ENCODE measurements at places on chromosomes 12 and 14.

DNA sequence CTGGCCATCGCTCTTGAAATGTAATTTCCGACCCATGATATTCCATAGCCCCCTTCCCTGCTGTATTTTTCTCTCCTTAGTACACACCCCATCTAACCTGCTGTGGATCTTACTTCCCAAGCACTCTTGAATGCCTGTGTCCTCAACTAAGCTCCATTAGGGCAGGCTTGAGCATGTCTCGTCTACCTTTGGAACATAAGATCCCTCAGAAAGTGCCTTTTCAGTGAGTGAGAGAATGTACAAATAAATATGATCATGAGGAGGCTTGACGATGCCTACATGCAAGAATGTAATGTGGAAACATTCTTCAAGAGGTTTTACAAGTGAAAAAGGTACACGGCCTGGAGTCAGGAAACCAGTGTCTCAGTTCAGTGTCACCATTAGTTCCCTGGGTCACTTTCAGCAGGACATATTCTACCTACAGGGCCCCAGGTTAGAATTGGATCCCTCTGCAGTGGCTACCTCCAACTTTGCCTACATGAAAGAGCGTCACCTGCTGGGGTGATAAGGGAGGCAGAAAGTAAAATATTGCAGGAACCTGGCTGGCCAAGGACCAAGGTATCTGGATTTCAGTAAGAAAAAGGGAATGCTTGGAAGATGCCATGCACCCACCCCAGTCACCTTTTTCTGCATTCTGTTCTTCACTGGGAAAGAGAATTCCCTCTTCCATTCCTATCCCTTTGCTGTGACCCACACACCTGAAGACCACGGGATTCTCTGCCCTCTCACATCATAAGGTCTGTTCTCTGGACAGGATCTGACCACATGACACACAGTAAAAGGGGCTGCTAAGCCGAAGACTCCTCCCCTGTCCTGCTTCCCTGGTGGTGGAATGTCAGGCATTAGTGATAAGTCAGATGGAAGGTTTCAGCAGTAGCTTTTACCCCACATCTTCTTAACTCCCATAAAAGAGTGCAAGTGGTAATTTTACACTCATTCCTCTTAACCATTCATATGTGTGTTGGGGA is 24.6 kb upstream of the SERPINA1 start:
- peak; percentile 54 for DNase-seq

DNA sequence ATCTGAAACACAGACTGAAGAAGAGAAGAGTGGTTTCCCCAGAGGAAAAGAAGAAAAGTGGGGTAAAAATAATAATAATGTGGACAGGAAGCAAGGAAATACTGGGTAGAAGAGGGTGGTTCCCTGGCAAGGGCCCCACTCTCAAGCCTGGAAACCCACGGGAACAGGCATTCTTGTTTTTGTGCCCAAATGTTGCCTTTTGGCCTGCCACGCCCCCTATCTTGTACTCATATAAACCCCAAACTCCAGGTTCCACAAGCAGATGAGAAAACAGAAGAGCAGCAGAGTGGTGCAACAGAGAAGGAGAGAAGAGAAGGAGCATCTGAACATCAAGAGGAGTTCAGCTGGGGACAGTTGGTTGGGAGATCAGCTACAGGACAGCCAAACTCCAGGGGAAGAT is 51.2 kb downstream of the NDUFA12 start:
- no peak for DNase-seq

DNA sequence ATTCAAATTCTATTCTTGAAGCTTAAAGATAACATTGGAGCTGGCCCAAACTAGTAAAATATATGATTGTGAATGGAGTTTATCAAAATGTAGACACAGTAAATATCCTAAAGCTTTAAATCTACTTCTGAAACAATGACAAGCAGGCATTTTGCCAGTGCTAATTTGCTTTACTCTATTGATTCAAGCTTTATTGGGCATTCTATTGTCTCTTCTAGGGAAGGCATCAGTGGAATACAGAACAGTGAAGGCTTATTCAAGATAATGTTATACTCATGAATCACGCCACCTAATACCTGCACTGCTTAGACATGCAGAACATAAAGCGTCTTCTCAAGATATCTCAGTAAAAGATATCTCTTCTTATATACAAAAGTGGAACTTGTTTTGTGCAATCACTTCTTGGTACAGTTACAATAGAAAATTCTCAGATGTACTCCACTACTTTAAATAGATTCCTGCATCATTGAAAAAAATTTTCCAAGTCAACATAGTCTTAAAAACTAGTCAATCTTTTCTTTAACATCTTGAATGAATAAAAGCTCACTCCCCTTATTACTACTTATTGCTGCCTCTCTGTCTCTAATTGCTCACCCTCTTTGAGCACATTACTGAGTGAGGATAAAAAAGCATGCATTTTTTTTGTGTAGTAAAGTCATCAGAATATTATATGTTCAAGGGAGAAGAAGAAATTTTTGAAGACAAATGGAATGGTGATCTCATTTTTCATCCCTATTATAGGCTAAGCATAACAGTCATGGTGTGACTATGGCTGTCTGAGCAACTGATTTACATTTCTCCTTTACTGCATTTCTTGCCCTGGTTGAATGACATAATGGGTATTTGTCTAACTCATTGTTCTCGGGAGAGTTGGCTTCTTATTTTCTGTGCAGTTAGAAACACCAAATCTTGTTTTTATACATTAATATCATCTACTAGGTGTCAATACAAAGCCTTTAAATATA is 98.0 kb upstream of the E2F7 start:
- DNase-seq, result no peak

DNA sequence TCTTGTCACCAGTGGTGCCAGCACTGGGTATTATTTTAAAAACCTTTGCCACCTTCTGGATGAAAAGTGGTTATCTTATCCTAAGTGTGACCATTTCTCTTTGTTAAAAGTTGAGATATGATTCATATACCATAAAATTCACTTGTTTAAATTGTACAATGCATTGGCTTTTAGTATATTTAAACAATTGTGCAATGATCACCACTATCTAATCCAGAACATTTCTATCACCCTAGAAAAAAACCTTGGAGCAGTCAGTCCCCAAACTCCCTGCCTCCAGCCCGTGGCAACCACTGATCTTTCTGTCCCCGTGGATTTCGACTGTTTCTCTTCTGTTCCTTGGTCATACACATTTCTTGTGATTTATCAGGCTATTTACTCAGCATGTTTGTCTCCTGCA is 28.3 kb downstream of the SH2B3 start:
- DNase-seq, result no peak

GRCh38 chr14:55103971-55104954 is 24.8 kb upstream of the LGALS3 start:
- DNase-seq, result peak; percentile 72

DNA sequence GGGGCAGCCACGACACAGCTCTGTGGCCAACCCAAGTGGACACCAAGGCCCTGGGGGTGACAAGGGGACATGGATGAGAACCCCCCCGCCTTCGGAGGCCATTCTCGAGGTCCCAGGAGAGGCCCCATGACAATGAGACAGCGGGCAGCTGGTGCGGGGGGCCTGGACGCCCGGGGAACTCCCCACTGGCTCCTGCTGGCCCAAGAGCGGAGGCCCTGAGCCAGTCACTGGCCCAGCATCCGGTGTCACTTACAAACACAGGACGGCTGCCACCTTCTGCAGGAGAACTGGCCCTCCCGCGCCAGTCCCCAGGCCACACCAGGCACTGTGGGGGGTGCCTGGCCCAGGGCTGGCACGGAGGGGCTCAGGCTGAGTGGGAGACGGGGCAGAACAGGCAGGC is 51.4 kb downstream of the NCOR2 start:
- DNase-seq, result no peak

GRCh38 chr14:96046630-96047029 is 7.5 kb downstream of the C14orf132 start:
- DNase-seq, result no peak

DNA sequence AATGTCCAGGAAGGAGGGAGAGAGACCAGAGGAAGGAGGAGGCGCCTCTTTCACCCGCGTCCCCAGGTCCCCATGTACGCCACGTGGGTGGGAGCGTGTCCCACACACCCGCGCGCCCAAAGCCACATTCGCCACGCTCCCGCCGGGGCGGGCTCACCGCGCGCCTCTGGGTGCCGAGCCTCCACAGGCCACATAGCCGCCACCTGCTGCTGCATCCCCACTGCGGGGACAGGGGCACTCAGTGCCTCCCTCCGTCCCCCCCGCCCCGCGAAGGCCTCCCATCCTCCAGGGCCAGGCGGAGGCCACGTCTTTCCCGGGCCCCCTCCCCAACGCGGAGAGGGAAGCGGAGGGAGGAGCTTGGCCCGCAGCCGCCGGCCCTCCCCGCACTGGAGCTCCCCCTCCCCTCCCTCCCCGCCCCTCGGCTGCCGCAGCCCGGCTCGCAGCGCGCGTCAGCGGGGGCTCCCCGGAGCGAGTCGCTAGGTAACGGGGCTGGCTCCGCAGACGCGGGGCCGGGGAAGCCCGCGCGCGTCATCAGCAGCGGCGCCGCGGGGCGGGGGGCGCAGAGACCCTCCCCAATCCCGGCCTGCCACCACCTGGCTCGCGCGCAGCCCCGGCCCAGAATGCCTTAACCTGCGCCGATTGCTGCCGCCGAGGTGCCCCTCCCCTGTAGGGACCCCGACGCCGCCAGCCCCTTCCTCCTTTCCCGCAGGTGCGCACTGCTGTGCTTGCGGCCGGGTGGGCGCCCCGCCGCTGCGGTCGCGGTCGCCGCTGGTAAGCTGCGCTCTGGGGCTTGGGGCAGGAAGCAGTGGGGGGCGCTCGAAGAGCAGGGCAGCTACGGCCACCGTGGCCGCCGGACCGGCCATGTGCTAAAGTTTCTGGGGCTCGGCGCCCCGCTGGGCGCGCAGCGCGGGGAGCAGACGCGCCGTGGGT is 536 bp upstream of the TUNAR start:
- no peak for DNase-seq

- DNase-seq, result no peak
Measured at GRCh38 chr14:50451854-50452253, 55.2 kb upstream of the CDKL1 start.

GRCh38 chr14:48390346-48390745 is 714.9 kb upstream of the MDGA2 start:
- no peak for DNase-seq

DNA sequence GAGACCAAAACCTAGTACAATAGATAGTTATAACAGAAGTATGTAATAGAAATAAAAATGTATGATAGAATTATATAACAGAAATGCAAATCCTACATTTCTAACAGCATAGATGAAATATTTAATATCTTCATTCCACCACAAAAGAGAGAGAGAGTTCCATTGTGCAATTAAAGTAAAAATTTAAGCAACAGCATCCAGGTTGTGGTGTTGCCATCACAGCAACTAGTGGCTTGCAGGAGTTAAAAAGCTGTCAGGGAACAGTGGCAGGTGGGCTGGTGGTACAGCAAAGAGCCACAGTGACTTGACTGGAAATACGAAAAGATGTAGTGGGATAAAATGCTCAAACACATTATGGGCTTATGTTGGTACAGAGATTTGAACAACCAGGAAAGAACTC is 57.1 kb upstream of the MDM1 start:
- DNase-seq, result peak; percentile 59

- DNase-seq, result no peak
Measured at GRCh38 chr12:48826209-48826855, 8.0 kb downstream of the CACNB3 start.

- DNase-seq, result no peak
Measured at GRCh38 chr12:69003991-69004390, 71.0 kb upstream of the CPM start.

DNA sequence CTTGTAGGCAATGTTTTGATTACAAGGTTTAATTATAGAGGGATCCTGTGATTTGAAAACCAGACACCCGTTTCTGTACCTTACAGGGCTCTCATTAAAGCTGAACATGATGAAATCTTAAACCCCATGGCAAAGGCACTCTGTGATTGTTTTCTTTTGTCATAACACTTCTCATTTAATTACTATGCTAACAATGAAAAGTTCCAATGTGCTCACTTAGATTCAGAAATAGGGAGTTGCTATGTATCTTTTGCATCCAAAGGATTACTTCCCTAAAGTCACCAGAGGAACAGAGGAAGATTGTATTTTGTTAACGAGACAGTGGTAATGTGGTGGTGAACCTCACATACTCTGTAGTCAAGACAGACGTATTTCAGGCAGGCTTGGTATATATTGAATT is 81.5 kb upstream of the MYF6 start:
- no peak for DNase-seq

GRCh38 chr12:32440120-32440865 is 40.9 kb downstream of the FGD4 start:
- no peak for DNase-seq

- DNase-seq, result no peak
Measured at GRCh38 chr12:107418981-107419380, 266.6 kb upstream of the PWP1 start.

DNA sequence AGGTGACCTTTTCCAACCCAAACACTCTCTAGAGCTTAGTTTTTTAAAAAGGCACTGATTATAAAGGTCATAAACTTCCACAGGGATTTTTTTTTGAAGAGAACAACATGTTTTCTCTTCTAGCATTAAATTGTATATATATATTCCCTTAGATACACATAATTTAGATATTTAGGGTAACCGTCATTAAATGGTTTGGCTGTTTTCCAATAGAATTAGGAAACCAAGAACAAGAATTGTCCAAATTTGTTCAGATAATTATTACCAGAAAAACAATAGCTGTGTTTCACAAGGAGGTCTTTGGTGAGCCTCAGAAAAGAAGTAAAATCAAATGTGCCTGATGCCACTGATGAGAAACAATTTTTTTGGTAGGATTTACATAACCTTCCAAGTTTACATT is 26.9 kb downstream of the LMO3 start:
- no peak for DNase-seq

DNA sequence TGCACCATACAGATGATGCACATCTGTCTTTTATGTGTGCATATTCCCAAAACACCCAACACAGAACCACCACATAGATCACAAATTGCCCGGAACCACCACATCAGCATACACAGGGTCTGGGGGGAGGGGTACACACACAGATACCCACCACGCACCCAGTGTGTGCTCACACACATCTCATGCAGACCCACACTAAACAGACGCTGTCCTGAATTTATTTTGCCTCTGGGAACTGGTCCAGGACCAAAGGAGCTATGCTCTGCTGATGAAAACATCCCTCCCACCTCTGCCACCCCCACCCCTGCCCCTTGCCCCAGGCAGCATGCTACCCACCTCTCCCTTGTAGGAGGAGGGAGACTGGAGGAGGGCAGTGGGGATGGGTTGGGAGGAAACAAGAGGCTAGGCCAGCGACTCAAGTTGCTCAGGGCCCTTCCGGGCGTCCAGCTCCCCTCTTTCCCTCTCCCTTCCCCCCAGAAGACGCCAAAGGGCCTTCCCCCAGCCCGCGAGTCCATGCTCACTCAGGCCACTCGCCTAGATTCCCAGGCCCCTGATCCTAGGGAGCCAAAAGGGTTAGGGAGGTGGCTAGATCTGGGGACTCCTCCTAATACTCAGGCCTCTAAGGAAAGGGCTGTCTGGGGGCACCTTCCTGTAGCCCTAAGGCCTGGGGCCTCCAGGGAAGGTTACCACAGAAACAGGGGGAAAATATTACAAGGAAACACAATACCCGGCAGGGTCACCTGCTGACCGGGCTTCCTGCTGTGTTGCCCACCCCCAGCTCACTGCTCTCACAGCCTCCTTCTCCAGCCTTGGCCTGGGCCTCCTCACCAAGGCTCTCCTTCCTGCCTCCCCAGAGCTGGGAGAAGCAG is 3.1 kb downstream of the HDAC7 start:
- no peak for DNase-seq
